Mesothelial cell of epicardium (in vitro differentiated cells): ENCODE measurements at places on chromosomes 2 and 18. TPM values are rescaled to one million over a fixed set of nuclear protein-coding genes. Genes with fewer than 3 reads are reported as not detected.

BCL11A gene
- total RNA-seq, result 139 to 142 TPM (median 141 TPM) in 3 replicates

PTPRN gene
- total RNA-seq, result 0.33 to 0.50 TPM (median 0.38 TPM) in 3 replicates

WDR35 gene
- 12.7 to 13.5 TPM (median 13.2 TPM) in 3 replicates for total RNA-seq

ABCB11 gene
- 0.02 to 0.18 TPM (median 0.07 TPM) in 3 replicates for total RNA-seq

PDCD1 gene
- total RNA-seq, result not detected in 3 replicates

KLHL29 gene
- total RNA-seq, result 27.4 to 30.2 TPM (median 28.3 TPM) in 3 replicates

TNFRSF11A gene
- 0.38 to 0.89 TPM (median 0.83 TPM) in 3 replicates for total RNA-seq

- peak; percentile 84 for DNase-seq
Observed at GRCh38 chr2:219597552-219598307, at the start of gene STK11IP. Gene STK11IP, plus strand, starts transcription at chr2:219597857. Its CDS starts 263 bp downstream, at chr2:219598120.

GRCh38 chr18:80070825-80071224, 36.6 kb downstream of the RBFA start:
- no peak for DNase-seq

GRCh38 chr2:168231609-168232241, 15.7 kb downstream of the STK39 start:
- DNase-seq, result no peak

- DNase-seq, result no peak
Observed at GRCh38 chr2:197052356-197052755, 125.8 kb upstream of the PGAP1 start.

DNA sequence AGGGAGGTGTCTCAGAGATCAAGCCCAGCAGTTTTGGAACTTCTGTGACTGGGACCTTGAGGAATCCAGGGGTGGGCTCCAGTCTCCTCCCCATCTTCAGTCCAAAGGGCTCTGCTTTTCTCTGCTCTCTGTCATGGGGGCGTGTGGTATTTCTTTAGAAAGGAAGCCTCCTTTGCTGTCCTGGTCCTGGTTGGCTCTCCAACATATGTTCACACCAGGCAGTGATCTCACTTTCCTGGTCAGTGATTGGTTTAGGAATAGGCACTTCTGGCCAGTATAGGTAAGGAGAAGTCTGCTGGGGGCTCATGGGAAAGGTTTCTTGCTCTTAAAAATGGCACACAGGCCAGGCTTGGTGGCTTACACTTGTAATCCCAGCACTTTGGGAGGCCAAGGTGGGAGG, 115.5 kb upstream of the HAAO start:
- no peak for DNase-seq

DNA sequence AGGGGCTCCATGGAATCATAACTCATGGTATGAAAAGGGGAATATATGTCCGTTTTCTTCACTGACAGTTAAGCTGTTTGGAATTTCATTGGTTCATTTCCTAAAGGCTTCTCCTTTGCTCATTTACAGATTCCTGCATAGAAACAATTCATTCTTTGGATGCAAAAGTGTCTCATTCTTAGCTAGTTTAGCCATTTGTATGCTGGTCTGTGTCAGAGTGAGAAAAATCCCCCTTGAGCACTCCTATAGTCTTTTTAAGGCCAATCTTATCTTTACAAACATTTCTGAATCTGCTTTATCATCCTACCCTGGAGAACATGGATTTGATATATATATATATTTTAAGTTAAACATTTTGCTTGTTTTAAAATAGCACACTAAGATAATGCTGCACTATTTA, 1260.9 kb upstream of the NRXN1 start:
- no peak for DNase-seq

GRCh38 chr2:75274936-75275335, 75.6 kb upstream of the TACR1 start:
- no peak for DNase-seq

DNA sequence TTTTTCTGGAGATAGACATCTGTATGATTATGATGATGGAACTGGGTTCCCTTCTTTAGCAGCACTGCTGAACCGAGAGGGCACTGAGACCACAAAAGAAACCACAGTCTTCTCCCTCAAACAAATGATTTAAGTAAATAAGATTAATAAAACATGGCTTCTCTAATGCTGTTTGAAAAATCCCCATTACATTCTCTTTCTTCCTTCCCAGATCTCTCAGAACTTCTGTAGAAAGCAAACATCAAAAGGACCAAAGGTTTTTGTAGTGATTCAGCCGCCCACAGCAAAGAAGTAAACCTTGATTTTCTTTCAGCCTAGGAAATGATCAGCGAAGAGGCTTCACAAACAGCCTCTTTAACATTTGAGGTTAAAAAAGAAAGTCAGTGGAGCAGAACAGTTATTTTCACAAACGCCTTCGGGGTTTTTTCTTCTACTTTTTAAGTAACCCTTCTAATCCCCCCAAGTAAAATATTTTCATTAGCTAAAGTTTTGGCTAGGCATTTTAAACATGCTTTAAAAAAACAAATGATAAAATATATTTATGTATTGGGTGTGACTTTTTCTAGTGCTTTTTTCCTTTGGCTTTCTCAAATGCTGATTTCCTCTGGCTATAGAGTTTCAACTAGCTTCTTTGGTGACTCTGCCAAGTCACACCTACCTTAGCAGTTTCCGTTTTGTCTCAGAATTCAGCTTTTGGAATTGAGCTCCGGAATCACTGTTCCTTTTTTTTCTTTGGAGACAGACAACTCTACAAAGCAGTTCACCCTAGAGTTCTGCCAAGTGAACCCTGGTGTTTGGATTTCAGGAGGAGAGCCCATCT, 89.6 kb downstream of the UPP2 start:
- no peak for DNase-seq
